ENCODE measurements at places on chromosomes 4 and X. TPM values are rescaled to one million over a fixed set of nuclear protein-coding genes. Genes with fewer than 3 reads are reported as not detected.

Gene PLK4
- total RNA-seq, result 3.1 TPM

Gene MUC7
- total RNA-seq, result not detected

Gene ELMOD2
- total RNA-seq, result 38.5 TPM

Gene ARHGAP36
- not detected for total RNA-seq

Gene GPC3
- 1.5 TPM for total RNA-seq

Gene KLB
- total RNA-seq, result not detected

Gene FGFR3
- total RNA-seq, result 4.3 TPM

Gene NOCT
- total RNA-seq, result 31.5 TPM

Gene PRRG3
- total RNA-seq, result not detected

Gene SCML2
- 3.3 TPM for total RNA-seq

Gene MAGEC3
- not detected for total RNA-seq

Gene NLGN3
- total RNA-seq, result 0.87 TPM

Gene TEX11
- total RNA-seq, result not detected

Gene PCYT1B
- 3.1 TPM for total RNA-seq

Gene CCNB3
- 0.59 TPM for total RNA-seq

Gene GABRG1
- not detected for total RNA-seq

Gene ADGRG2
- total RNA-seq, result 0.15 TPM

Gene FRG2
- total RNA-seq, result not detected

Gene VSIG1
- not detected for total RNA-seq

Gene SLC25A6
- 327 TPM for total RNA-seq

Gene PAQR3
- 12.8 TPM for total RNA-seq

Gene FAM47E
- 0.73 TPM for total RNA-seq

Gene AKAP14
- total RNA-seq, result not detected

Gene PAGE4
- not detected for total RNA-seq

Gene TRPC5OS
- not detected for total RNA-seq

Gene CPE
- 269 TPM for total RNA-seq

Gene AMOT
- total RNA-seq, result 7.1 TPM

Gene FABP2
- not detected for total RNA-seq

Gene C4orf36
- total RNA-seq, result 0.60 TPM

Gene ZNF330
- total RNA-seq, result 25.9 TPM

Gene F8A2
- total RNA-seq, result not detected

Gene DCAF8L2
- total RNA-seq, result not detected

Gene KIF4A
- total RNA-seq, result 4.5 TPM

Gene EGF
- 0.87 TPM for total RNA-seq

Gene SLC9B1
- total RNA-seq, result 1.3 TPM

Gene HMX1
- not detected for total RNA-seq

Gene MID1
- total RNA-seq, result 12.1 TPM

Gene GPAT3
- 0.07 TPM for total RNA-seq

Gene ACSL1
- 40.9 TPM for total RNA-seq

Gene PPEF1
- 0.33 TPM for total RNA-seq

Gene RAB33A
- total RNA-seq, result 16.7 TPM

Gene TBC1D19
- 14.4 TPM for total RNA-seq

Gene NSG1
- total RNA-seq, result not detected

Data from chondrocyte (in vitro differentiated cells).